ENCODE measurements at places on chromosomes 6 and 20.

- no peak for DNase-seq
Measured at GRCh38 chr6:144134737-144135136, 15.6 kb upstream of the STX11 start.

DNA sequence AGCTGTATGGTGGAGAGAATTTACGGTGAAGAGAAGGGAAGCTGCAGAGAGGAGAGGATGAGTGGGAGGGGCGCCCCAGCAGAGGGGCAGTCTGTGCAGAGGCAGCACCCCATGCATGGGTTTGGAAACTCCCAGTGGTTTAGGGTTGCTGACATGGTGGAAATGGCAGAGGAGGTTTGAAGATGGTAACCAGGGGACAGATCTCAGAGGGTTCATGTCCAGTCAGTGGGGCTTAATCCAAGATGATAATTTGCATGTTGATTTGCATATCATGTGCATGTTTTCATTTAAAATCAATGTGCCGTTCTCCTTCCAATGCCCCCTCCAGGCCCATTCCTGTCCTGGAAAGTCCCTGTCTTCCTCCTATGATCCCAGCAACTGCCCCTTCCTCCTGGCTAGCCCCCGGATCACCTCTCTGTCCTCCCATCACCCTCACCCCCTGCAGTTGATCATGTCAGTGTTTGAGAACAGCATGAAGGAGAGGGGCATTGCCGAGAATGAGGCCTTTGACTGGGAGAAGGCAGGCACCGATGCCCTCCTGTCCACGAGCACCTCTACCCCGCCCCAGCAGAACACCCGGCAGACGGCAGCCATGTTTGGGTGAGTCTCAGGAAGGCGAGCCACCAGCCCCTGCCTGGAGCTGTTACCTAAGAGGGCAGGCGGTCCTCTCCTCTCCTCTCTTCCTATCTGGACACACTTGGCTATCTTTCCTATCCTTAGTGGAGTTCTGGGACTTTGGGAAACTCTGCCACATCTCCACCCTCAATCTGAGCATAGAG, 14.3 kb downstream of the TTBK1 start:
- no peak for DNase-seq

DNA sequence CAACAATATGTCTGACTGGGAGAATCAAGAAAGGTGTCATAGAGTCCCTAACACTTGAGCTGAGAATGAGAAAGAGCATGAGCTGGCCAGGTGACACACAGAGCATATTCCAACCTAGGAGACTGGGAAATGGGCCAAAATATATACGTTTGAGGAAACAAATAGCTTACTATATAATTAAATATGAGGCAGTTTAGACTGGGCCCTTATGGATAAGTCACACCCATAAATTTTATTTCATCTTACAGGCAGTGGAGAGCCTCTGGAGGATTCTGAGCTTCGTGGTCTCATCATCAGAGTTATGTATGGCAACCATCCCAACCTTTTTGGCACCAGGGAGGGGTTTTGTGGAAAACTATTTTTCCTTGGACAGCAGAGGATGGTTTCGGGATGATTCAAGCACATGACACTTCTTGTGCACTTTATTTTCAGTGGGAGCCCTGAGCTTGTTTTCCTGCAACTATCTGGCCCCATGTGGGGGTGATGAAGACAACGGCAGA, 12.9 kb upstream of the NQO2 start:
- DNase-seq: no peak

DNA sequence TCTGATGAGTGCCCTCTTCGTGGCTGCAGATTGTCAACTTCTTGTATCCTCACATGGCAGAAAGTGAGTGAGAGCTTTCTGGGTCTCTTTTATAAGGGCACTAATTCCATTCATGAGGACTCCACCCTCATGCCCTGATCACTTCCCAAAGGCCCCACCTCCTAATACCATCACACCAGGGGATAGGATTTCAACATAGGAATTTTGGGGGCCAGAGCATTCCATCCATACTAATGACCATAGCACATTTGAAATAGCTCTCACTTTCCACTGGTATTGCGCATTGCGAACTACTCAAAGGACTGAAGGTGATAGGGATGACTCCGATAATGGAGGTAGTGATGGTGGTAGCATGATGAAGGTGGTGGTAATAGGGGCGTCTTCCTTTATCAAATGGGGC, 324.3 kb downstream of the PRL start:
- DNase-seq: no peak

- DNase-seq: no peak
Measured at GRCh38 chr6:36592221-36592655, 1.9 kb upstream of the SRSF3 start.

GRCh38 chr6:56527934-56528333, 114.8 kb downstream of the DST start:
- no peak for DNase-seq

- DNase-seq: no peak
Measured at GRCh38 chr6:114055349-114055748, 84.4 kb upstream of the HDAC2 start.
